ENCODE measurements at places on chromosomes 1 and 21.

DNA sequence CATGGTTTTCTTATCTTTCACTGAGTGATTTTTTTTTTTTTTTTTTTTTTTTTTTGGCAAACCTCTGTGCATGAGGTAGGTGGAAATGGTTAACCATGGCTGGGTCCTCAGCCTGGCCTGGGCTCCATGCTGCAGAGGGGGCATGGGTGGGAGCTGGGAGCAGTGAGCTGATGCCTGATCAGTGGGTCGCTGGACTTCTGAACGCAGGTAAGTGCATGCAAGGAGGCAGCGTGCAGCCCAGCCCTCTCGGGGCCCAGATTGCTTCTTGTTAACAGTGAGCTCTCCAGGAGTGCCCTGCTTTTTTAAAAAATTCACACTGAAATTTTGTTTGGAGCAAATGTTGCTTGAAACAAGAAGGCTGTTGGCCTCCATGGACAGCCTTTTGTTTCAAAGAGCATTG is 75.2 kb downstream of the UCK2 start:
- no peak for DNase-seq

DNA sequence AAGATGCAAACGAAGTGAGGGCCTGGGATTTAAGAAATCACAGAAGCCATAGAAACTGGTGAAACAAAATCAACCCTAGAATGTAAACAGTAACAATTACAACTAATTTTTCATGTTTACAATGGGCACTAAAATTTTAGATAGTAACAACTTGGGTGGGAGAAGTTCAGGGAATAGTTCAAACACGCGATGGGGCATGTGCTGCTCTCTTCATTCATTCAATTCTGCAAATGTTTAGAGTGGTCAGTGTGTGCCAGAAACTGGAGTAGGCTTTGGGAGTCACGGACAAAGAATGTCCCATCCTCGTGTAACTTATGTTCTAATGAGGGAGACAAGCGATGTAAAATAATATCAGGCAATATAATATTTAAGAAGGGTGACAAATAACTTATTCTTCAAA is 133.4 kb downstream of the GREM2 start:
- no peak for DNase-seq

DNA sequence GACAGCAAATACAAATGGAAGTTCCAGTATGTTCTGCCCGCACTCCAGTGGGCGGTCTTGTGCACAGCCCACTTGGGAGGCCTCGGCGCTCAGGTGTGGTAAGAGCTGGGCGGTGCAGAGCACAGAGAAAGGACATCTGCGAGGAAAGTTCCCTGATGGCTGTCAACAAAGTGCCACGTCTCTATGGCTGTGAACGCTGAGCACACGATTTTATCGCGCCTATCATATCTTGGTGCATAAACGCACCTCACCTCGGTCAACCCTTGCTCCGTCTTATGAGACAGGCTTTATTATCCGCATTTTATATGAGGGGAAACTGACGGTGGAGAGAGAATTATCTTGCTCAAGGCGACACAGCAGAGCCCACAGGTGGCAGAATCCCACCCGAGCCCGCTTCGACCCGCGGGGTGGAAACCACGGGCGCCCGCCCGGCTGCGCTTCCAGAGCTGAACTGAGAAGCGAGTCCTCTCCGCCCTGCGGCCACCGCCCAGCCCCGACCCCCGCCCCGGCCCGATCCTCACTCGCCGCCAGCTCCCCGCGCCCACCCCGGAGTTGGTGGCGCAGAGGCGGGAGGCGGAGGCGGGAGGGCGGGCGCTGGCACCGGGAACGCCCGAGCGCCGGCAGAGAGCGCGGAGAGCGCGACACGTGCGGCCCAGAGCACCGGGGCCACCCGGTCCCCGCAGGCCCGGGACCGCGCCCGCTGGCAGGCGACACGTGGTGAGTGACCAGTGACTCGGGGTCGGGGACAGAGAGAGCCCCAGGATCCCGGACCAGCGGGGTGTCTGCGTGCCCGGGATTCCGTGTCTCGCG is at the start of gene IL12RB2:
TSS of gene IL12RB2 (plus strand) at position 623 of the 810 bp plus-strand sequence. CDS start 12,496 bp downstream, outside the sequence.
- no peak for DNase-seq

GRCh38 chr1:154459080-154459479 is 42.9 kb upstream of the TDRD10 start:
- no peak for DNase-seq

DNA sequence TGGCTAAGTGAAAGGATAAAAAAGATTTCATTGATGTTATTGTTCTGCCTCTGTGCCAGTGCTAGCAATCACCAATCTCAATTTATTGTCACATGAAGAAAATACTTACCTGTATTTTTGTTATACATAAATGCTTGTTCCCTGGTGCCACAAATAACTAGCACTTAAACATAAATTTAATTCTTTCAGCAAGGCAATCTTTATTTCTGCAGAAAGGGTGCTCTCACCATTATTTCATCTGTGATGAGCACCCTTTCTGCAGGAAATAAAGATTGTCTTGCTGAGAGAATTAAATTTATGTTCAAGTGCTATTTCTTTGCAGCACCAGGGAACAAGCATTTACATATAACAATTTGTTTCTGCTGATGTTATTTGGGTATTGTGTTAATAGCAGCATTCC is 87.2 kb downstream of the DIRAS3 start:
- DNase-seq, result no peak

GRCh38 chr1:52386458-52386857 is 17.8 kb downstream of the ORC1 start:
- DNase-seq, result no peak

DNA sequence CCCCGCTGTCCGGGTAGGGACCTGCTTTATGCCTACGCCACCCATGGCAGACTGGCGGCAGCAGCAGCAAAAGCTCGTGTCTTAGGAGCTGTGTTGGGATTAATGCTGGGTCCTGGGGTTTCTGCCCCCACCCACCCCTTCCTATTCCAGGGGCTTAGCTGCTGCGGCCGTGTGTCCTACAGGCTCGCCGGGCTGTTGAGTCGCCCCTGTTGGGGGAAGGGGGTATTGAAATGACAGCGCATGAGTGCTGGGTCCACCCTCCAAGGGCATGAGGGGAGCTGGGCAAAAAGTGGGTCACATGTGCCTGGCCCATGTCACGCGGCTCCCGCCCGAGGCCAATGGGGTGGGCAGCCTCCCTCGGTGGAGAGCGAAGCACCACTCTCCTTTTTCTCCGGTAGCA is 118.3 kb upstream of the COL6A1 start:
- no peak for DNase-seq

All from fibroblast of skin of left quadriceps (primary cell).